Activated CD4-positive, alpha-beta T cell treated with anti-CD3 and anti-CD28 coated beads, Interleukin-2, amount 10 ng/mL, durations not matched to agents 24 days and 14 days (primary cell): ENCODE measurements at places on chromosomes 4 and X. TPM values are rescaled to one million over a fixed set of nuclear protein-coding genes. Genes with fewer than 3 reads are reported as not detected.

Gene LINC00632
- 5.1 and 5.8 TPM in 2 replicates for total RNA-seq

Gene BEX1
- total RNA-seq: not detected in 2 replicates

Gene IL2RG
- total RNA-seq: 337 and 348 TPM in 2 replicates

Gene WAS
- 99.0 and 104 TPM in 2 replicates for total RNA-seq

Gene MMGT1
- 27.1 and 27.4 TPM in 2 replicates for total RNA-seq

- DNase-seq: no peak
These were observed 329 bp downstream of the TBC1D14 start for GRCh38 chr4:6909970-6910339.

- DNase-seq: no peak
These were observed 164.8 kb upstream of the PITX2 start for GRCh38 chr4:110787707-110788106.

- DNase-seq: no peak
These were observed 22.4 kb downstream of the FLNA start for GRCh38 chrX:154352012-154352401.

DNA sequence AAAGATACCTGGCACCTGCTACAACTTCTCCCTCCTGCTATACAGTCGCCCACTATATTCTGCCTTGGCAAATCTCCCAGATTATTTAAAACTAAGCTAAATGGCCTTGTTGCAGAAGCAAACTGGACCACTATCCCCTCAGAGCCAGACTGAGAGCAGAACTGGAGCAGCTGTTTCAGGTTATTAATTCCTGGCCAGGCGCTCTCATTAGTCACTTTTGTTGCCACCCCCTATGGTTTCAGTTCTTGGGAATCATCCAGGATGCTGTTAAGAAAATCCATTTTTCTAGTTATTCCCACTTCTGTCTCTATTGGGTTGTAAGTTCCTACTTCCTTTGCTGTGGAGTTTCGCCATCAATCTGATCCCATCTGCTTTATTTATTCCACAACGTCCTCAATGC lies 30.1 kb downstream of the ADGRA3 start:
- no peak for DNase-seq

DNA sequence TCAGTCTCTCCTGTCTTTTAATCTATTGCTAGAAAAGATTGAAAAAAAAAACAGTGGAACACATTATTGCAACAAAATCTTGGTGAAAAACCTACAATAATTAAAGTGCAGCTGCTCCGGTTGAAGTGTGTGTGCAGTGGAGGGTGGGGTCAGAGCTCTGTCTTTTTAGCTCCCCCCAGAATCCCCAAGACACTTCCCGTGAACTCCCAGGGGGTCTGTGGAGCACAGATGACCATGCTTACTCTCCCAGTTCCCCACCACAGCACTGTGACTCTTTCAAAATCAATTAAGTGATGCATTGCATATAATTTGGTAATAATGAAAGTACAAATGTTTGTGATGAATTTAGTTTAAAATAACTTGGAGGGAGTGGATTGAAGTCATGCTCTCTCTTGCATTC lies 15.7 kb upstream of the SLC10A4 start:
- no peak for DNase-seq

DNA sequence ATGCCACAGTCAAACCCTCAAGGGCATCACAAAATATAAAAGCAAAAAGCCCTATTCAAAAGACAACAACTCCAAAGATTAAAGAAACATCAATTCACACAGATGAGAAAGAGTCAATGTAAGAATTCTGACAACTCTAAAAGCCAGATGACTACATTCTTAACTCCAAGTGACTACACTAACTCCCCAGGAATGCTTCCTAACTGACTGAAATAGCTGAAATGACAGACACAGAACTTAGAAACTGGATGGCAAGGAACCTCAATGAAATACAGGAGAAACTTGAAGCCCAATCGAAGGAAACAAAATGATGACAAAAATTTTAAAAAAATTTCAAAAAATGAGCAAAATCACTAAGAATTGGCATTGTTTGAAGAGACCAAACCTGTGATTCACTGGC lies 1047.6 kb upstream of the PCDH10 start:
- DNase-seq: no peak

DNA sequence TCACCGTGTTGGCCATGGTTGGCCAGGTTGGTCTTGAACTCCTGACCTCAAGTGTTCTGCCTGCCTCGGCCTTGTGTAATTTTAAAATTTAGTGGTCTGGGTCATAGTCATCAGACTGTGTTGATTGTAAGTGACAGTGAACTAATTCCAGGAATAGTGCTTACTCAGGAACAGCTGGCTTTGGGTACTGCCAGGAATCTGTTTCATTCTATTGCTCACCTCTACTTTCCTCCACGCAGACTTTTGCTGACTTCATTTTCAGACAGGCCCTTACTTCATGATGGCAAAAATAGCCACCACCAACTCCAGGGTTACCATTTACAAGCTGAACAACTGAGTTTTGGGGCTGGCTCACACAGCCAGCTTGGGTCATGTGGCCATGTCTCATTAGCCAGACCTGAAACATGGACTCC lies 54.6 kb downstream of the FNIP2 start:
- peak; percentile 61 for DNase-seq

DNA sequence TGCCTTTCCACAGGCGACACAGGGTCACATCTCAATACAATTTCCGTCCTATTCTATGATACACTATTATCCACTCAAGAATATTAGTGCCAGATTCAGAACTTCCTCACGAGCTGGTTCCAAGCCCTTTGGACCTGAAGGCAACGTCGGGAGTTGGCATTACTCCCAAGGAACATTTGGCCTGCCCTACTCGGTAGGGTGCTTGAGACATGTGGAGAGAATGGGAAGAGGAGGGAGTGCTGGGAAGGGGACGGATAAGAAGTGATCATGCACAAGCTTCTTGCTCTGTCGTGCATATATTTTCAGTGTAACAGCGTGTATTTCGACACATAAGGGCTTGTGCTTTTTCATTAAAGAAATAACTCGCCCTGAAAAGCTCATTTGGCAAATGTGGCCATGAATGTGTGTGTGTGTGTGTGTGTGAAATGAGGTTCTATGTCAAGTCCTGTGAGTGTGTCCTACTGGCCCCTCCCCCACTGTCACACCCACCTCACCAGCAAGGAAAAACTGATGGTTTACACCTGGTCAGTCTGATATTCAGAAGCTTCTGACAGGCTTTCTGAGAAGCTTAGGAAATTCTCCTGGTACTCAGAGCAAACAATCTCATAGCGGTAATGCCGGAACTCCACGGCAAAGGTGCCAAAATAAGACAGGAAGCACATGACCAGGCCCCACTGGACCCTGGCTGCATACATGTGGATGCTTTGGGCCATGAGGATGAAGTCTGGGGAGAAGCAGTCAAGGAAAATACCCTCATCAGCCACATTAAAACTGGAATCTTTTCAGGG lies 54.8 kb downstream of the ENOPH1 start:
- DNase-seq: no peak

DNA sequence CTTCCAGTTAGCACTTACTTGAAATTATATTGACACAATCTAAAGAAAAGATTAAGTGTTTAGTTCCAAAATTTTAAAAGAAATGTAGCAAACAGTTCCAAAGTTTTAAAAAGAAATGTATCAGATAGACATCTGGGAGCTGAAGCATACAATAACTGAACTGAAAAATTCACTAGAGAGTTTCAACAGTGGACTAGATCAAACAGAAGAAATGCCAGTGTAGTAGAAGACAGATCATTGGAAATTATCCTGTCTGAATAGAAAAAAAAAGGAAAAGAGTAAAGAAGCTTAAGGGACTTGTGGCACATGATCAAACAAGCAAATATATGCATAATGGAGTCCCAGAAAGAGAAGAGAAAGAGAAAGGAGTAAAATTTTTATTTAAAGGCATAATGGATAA lies 261.4 kb downstream of the LAS1L start:
- no peak for DNase-seq

- no peak for DNase-seq
These were observed 648.3 kb downstream of the GABRG1 start for GRCh38 chr4:45475548-45475947.

GRCh38 chr4:155900381-155900780 lies 3.1 kb upstream of the TDO2 start:
- DNase-seq: no peak
